ENCODE measurements at places on chromosomes 7 and 10.

GRCh38 chr7:148332191-148333186 is 258.1 kb upstream of the C7orf33 start:
- no peak for DNase-seq

- peak; percentile 26 for DNase-seq
These were observed 15.4 kb downstream of the GPNMB start for GRCh38 chr7:23261843-23262452.

DNA sequence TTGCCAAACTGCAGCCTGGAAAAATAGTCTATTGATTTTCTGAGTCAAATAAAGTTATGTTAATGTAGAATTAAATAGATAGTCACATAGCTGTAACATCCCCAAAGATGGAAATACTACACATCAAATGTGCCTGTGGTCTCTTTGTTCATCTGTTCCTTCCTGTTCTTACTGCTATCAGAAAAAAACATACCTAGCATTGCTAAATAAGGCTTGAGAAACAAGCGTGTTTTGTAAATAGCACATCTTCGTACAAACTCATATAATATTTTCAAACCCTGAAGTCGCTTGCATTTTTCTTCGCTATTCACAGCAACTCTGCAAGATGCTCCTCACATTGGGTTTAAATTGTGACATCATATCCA is 116.1 kb downstream of the KLF6 start:
- DNase-seq: no peak

DNA sequence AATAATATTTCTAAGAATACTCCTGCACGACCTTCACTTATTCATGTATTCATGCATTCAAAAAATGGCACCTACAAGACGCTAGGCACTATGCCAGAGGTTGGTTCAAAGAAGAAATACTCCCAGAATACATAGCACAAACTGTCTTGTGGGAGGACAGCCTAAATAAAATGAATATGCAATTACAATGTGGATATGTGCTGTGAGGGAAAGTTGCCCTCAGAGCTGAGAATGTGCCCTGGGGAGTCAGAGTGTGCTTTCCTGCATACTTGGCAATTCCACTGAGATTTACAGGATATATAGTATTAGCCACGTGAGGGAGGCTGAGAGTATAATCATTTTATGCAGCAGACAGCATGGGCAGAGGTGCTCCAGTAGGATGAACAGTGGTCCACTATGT is 872.9 kb downstream of the GRID1 start:
- DNase-seq: no peak

DNA sequence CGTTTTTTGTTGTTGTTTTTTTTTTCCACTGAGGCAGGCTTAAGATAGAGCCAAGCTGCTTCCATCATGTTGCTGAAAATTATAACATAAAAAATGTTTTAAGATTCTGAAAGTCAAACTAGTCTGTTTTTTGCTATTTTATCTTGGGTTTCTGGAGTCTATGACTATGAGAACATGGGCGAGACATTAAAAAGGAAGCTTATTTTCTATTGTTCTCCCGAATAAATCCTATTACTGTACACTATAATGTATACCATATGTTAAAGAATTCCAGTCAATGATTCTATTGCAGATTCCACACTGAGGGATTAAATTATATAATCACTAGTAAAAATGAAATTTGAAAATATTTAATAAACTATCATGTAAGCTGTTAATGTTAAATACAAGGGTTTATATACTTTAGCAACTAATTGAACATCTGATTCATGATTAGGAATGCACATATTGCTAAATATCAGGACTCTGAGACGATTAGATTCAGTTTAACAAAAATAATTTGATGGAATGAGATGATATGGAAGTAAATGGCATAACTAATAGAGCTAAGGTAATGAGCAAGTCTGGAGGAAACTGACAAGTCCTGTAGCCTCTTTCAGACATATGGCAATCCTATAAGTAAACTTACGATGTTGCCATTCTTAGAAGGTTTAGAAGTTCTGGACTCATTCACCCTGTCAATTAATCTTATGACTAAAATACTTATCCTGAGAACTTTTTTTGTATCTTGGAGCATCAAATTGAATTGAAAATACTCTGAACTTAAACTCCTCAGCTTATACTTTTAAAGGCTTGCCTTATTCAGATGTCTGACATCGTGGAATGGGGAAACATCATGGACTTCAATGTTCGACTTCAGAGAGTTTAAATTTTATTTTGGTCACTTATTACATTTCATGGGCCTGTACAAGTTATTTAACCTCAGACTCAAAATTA is 294.8 kb upstream of the DGKB start:
- no peak for DNase-seq

DNA sequence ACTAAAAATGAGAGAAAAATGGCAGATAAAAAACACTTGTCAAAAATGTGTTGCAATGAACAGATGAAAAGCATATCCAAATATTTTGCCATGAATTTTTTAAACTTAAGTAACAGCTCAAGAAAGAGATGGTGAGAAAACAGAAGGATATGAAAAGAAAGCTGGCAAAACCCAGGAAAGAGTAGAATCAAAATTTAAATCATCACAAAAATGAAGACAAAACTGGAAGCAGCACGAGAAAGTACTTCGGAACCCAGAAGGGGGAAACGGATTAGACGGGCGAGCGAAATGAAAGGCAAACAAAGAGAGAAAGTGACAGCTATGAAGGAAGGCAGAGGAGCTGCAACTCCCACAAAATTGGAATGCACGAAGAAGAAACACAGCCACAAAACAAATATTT is 60.2 kb downstream of the KCNH2 start:
- DNase-seq: no peak

DNA sequence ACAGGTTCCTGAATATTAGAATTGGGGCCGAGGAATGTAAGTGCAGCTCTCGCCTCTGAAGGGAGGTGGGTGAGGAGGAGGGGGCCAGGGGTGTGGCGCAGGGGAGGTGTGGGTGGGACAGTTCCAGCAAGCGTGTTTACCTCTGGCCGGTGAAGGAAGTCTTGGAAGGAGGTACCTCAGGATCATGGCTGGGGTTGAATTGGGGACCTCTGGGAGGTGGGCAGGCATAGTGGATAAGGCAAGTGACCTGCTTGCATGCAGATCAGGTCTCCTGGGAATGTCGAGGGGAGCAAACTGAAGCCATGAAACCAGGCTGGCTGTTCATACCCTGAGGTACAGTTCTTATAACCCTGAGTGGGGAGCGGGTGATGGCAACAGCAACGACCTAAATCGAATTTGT is 2.0 kb downstream of the ZNF775 start:
- DNase-seq: no peak

All from DMS153 (cell line).